ENCODE measurements at places on chromosomes 12 and 14.

- no peak for DNase-seq
Measured at GRCh38 chr14:22646570-22647254, 2.6 kb upstream of the OR6J1 start.

DNA sequence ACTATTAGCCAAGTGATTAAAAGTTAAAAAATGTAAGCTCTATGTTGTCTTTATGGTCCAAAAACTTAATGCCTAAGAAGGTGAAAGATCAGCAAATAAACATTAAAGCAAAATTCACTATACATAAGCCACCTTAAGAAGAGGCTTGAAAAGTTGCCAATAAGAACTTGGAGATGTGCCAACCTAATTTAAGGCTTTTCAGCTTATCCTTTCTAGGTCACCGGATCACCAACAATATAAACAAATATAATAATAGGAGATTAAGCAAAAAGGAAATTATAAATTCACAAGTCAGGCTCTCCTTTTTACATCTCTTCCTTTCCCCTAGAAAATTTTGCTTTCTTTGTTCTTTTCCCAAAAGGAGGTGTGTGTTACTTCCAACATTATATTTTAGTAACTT is 30.9 kb downstream of the SLC2A3 start:
- no peak for DNase-seq

DNA sequence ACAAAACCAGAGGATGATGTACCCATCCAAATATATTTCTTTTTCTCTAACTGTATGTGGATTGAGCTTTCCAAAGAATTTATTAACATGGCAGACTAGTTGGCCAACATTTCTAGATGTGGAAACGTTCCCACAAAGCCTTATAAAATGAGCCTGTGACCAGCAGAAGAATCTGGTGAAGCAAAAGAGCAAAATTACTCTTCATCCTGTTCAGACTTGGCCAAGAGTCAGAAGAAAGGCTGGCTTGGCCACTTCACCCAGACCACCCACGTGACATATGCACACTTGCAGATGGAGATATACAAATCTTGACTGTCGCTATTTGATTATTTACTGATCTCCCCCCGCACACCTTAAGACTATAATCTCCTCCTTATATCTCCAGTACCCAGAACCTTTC is 96.7 kb downstream of the NUAK1 start:
- no peak for DNase-seq

DNA sequence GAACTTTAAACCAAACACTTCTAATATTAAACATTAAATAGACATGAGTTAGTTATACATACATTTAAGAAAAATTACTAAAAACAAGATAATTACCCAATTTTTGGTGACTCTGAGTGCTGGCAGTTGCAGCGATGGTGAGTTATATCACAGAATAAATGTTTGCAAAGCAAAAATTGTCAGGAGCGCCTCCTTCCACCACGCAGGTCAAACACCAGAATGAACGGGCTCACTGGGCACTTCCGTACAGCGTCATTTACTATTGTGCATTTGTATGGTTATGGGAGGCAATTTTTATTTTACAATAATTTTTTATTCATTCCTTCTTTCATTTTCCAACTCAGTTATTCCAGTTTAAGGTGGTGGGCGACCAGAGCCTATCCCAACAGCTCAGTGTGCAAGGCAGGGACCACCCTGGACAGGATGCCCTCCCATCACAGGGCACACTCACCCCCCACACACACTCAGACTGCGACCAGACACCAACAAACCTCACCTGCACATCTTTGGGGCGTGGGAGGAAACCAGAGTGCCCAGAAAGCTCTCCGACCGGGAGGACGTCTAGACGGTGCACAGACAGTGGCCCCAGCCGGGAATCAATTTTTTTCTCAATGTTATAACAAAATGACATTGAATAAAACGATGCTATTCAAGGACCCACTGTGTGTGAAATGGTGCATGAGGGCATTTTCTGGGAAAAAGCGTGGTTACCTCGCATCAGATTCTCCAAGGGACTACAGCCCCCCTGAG is 67.2 kb downstream of the TESC start:
- no peak for DNase-seq

DNA sequence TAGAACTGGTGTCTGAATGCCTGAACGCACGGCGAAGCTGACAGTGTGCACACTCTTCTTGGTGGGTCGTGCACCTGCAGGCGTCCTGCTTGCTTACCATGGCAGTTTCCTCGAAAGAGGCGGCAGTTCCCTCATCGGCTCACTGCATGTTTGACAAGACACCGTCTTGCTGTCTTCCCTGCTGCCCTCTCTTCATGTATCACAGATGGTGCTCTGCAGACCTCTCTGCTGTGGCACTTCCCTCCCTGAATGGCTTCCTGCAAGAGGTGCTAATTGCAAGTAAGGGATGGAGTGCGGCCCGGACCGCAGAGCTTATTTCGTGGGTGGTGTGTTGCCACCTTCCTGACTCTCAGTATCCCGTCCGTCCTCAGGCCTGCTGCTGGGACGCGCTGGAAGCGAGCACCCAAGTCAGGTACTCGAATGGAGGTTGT is 156.7 kb upstream of the RTL1 start:
- DNase-seq = no peak

GRCh38 chr14:100304825-100305323 is 1.4 kb downstream of the SLC25A29 start:
- peak; percentile 56 for DNase-seq

GRCh38 chr12:109455706-109456105 is 21.4 kb downstream of the KCTD10 start:
- DNase-seq = no peak

- no peak for DNase-seq
Measured at GRCh38 chr14:80560800-80561657, 349.7 kb upstream of the DIO2 start.

DNA sequence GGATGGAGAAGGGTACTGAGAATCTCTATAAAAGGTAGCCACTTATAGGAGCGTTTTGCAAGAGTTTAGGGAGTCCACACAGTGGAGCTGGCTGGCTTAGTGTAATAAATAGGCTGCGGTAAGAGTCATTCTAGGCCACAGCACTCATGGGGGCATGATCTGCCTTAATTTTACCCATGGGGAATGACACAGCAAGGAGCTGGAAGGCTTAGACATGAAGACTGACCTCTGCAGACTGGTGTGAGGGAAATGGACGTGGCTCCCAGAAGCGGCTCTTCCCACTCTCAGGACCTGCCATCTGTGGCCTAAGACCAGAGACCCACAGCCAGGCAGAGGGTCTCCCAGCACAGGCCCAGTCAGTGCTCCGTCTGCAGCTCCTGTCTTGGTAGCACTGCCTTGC is 173.3 kb downstream of the PPM1H start:
- no peak for DNase-seq

DNA sequence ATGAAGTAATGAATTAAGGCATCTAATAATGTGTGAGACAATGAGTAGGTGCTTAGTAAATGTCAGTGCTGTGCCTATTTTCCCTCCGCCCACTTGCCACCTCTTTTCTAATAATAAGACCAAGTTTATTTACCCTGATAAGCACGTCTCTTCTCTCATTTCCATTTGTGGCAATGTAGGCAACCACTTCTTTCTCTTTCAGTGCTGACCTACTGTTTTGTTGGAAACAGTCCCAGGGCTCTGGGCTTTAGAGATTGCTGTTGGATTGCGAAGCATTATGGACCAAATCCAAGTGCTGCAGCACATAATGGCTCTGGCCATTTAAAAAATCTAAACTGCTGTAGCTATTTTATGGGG is 141.3 kb upstream of the PLEKHG7 start:
- no peak for DNase-seq

DNA sequence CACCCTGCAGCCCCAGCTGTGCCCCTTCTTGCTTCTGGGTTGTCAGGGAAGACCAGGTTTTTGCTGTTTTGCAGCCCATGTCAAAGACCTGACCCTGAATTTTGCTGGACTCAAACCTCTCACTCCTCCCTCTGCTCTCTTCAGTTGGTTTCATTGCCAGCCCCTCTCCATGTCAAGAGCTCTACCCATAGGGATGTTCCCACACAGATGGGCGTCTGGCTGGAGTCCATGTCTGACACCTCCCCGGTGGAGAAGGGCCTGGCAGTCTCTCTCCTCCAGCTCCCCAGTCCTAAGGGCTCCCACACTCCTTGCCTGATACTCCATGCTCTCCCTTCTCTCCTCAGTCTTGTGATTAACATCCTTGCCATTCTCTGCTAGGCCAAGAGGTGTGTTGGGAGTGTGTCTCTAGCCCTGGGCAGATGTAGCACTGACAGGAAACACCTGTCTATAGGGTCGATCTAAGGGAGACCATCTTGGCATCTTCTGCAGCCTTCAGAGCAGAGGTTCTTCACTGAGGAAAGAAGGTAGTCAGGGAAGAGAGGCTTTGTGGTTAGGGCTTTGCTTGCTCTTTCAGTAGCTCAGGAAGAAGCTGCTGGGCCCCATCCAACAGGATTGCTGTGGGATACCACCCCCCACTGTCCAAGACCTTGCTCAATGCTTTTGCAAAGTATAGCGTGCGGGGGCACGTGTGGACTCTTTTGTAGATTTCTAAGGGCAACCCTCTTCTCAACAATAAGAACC is 4.7 kb downstream of the ASIC1 start:
- no peak for DNase-seq

DNA sequence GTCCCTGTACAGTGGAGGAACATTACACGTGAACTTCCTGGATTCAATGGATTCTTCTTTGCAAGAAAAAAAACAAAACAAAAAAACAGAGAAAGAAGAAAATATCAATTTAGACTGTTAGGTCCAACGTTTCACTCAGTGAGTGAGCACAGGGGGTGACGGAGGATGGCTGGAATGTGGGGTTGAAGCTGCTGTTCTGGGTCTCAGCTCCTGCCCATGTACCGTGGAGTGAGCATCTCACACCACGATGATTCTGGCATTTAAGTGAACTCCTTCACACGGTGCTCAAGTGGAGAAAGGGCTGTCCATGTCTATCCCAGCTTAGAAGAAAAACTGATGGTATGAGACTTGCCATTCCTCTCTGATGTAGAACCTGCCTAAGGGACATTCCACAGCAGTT is 23.2 kb downstream of the CCND2 start:
- DNase-seq = no peak

DNA sequence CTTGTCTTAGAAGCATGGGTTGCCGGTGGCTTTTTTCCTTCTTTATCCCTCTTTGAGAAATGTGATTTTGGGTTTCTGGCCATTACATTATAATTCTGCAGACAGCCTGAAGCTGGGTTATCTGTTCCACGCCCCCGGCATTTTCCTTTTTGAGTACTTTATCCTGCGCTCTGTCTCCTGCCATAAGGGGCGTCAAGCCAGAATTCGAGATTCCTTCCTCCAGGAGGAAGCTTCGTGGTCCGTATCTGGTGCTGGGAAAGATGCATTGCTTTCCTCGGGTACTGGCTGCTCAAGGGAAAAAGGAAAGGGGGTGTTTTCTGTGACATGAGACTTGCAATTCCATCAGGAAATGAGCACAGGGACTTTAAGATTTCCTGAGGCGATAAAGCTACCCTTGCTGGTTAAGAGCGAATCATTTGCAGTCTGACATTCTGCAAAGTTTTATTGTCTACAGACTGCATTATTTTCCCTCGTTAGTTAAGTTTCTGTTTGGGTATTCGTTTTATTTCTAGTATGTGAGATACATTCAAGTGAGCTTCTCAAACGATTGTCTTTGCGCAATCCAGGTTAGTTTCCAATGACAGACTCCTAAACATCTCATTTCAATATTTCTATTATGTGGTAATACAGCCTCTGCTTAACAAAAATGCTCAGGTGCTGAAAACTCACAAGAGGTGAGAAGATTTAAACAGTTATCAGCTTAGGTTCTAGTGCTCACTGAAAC is 694 bp downstream of the AKAP5 start:
- DNase-seq = no peak

DNA sequence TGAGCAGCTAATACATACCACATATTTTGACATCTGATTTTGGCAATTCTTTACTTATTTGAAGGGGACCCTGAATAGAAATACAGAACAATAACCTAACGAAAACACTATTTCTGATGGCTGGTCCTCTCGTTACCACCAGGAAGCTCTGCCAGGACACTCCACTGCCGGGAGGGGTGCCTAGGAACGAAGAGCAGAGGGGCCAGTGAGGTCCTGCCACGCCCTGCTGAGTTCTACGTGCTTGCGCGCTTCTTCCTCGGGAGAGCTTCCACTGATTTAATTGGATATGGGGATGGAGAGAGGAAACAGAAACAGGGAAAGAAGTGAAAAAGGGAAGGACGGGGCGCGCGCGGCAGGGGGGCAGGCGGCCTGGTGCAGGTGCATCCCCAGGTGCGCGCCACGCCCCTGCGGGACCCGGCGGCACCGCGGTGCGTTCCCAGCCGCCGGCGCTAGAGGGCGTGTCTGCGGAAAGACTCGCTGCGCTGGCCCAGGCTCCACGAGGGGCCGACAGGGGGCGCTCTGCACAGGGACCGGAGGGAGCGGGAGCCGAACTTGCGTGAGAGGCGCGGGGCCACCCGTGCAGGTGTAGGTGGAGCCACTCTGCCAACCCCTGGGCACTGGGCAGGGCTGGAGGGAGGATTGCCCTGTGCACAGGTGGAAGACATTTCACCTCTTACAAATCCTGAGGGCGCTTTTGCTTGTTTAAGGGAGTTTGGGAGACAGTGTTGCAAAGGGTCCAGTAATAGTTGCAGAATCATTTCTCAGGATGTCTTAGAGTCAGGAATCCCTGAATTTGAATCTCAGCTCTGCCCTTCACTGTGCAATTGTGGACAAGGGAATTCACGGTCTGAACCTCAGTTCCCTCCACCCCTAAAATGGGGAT is 986.3 kb upstream of the TMEM132C start:
- peak; percentile 81 for DNase-seq

DNA sequence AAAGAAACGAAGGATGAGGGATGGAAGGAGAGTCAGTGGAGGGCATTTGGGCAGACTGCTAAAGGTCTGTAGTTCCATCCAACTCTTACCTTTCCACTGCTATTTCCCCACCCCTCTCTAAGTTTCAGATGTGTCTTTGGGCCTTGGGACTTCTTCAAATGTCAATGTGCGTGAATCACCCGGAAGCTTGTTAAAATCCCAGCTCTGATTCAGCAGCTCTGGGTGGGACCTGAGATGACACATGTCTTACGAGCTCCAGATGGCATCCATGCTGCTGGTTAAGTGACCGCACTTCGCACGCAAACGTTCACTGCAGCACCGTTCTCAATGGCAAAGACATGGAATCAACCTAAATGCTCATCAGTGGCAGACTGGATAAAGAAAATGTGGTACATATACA is 309.9 kb downstream of the VRK1 start:
- no peak for DNase-seq

All from K562 (cell line).